Muscle of leg (tissue), 16 donors: ENCODE measurements at places on chromosomes 1 and 21. TPM values are rescaled to one million over a fixed set of nuclear protein-coding genes. Genes with fewer than 3 reads are reported as not detected.
A peak's percentile ranks its signal among the peaks of the same experiment; 100 is the strongest.

F3 gene
- total RNA-seq, result 1.6 TPM

ESPN gene
- 0.22 TPM for total RNA-seq

VHLL gene
- not detected for total RNA-seq

- no peaks in the 10 kb centered on the region for H3K36me3 ChIP-seq
- H3K27ac ChIP-seq, result no peak overlapping the region
- no peak overlapping the region for H3K4me3 ChIP-seq
- no peaks in the 10 kb centered on the region for H3K4me1 ChIP-seq
- no peak for DNase-seq
- H3K27me3 ChIP-seq, result no peaks in the 10 kb centered on the region
These were observed 538.4 kb upstream of the NCAM2 start for GRCh38 chr21:20459838-20460237.

- no peak overlapping the region for H3K4me3 ChIP-seq
- H3K36me3 ChIP-seq, result no peaks in the 10 kb centered on the region
- DNase-seq, result peak; percentile 71
- H3K27me3 ChIP-seq, result no peaks in the 10 kb centered on the region
- H3K27ac ChIP-seq, result no peak overlapping the region
These were observed 80.9 kb downstream of the COLGALT2 start for GRCh38 chr1:183956559-183957188.

GRCh38 chr1:108208724-108209446 lies 8.7 kb upstream of the SLC25A24 start:
- no peaks in the 10 kb centered on the region for H3K27me3 ChIP-seq
- H3K4me1 ChIP-seq, result peaks cover 7% of the 10 kb centered on the region
- no peak overlapping the region for H3K4me3 ChIP-seq
- H3K27ac ChIP-seq, result no peak overlapping the region

DNA sequence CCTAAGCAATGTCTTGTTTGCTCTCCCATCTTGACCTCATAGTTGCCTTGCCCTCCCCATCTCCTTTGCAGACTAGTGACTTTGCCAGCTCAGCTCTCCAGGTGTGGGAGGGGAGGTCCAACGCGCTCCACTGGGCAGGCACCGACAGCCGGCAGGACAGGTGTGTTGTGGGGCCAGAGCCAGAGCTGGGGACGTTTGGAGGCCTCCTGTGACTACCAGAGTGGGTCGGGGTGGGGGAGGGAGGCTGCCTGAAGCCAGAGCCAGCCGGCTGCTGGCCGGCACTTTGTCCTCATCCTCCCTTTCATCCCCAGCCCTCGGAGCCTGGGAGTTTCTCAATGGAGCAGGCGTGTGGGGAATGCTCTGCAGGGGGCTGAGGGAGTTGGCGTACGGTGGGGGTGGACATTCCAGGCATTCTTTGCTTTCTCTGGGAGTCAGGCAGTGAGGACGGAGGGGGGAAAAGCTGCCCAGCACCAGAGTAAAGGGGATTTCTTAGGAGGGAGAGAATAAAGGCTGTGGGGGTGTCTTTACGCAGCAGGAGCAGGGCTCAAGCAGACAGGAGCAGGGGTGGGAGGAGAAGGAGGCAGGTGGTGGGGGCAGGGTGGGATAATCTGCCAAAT lies 20.2 kb downstream of the NUAK2 start:
- no peak overlapping the region for H3K27ac ChIP-seq
- peaks cover 4% of the 10 kb centered on the region for H3K27me3 ChIP-seq
- H3K4me1 ChIP-seq, result peaks cover 18% of the 10 kb centered on the region
- peak; percentile 42 for DNase-seq

GRCh38 chr1:14929547-14930246 lies 223.8 kb upstream of the TMEM51 start:
- H3K4me3 ChIP-seq, result no peak overlapping the region
- H3K27ac ChIP-seq, result peak overlapping the region; percentile 64
- peaks cover 15% of the 10 kb centered on the region for H3K27me3 ChIP-seq
- no peaks in the 10 kb centered on the region for H3K36me3 ChIP-seq
- H3K4me1 ChIP-seq, result peaks cover 47% of the 10 kb centered on the region
